ENCODE measurements at places on chromosomes 16 and 17.

DNA sequence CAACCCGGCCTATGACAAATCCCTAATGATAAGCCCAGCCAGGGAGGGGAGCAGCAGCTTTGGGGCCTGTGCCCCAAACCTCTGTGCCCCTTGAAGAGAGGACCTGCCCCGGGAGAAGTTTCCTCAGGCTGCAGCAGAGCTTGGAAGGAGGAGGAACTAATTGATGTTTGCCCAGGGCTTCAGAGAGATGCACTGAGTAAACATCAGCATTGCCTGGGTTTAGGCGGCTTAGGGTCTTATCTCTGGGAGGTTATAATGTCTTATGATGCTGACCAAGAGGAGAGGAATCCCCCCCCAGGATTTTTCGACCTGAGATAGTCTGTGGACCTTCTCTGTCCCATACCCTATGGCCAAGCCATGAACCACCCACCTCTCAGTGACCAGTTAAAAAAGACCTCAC lies 148.7 kb upstream of the SDK2 start:
- DNase-seq = no peak

GRCh38 chr16:27053996-27054395 lies 12.7 kb upstream of the C16orf82 start:
- DNase-seq = no peak

- no peak for DNase-seq
Observed at GRCh38 chr17:51354936-51355335, 94.6 kb downstream of the UTP18 start.

DNA sequence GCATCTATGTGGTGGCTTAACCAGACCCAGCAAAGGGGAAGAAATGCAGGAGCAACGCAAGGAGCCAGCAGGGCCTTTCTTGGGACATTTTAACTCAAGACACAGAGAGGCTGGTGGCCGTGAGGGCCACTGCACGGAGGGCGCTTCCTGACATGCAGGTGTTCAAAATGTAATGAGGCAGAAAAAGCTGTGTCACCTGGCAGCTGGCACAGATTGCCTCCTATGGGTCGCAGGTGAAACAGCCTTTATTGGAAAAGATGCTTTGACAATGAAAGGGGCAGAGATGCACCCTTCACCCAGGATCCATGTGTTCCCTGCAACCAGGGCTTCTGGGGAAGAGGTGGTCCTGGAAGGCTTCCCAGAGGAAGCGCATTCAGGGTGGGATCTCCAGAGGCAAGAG lies 219.3 kb downstream of the XYLT1 start:
- DNase-seq = no peak

- no peak for DNase-seq
Observed at GRCh38 chr16:82236415-82236814, 66.4 kb upstream of the MPHOSPH6 start.

GRCh38 chr17:1447052-1447451 lies 9.0 kb downstream of the CRK start:
- DNase-seq = no peak

DNA sequence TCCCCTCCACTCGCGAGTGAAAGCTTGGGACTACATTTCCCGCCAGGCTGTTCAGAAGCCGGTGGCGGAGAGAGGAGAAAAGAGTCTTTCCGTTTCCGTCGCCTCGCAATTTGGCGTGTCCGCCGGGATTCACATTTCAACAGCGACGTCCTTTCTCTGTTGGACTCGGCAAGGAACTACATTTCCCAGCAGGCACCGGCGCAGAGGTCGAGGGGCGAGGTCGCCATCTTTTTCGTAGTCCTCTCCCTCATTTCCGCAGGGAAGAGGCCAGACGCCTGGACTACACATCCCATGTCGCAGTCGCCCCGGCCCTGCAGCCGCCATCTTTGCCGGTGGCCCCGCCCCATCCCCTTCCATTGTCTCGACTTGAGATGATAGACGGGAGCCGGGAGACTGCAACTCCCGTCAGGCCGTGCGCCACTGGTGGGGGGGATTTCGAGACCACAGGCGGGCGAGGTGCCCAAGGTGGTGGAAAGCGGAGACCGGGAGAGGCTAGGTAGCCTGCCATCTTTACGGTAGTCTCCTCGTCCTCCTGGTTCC lies 882 bp upstream of the FBXL19 start:
- peak; percentile 98 for DNase-seq

GRCh38 chr17:57338257-57338914 lies 82.1 kb downstream of the MSI2 start:
- DNase-seq = no peak

- DNase-seq = no peak
Observed at GRCh38 chr17:64736804-64737492, 74.8 kb upstream of the SMURF2 start.

DNA sequence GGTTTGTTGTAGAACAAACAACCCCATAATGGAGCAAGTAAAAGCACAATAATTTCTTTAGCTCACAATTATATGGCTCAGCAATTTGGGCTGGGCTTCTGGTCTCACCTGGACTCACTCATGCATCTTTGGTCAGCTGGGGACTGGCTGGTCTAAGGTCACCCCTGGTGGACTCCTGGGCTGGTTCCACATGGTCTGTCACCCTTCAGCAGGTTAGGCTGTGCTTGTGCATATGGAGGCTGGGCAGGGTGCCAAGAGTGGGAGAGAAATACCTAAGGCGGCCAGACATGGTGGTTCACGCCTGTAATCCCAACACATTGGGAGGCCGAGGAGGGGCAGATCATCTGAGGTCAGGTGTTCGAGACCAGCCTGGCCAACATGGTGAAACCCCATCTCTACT lies 27.0 kb upstream of the SMURF2 start:
- DNase-seq = no peak

DNA sequence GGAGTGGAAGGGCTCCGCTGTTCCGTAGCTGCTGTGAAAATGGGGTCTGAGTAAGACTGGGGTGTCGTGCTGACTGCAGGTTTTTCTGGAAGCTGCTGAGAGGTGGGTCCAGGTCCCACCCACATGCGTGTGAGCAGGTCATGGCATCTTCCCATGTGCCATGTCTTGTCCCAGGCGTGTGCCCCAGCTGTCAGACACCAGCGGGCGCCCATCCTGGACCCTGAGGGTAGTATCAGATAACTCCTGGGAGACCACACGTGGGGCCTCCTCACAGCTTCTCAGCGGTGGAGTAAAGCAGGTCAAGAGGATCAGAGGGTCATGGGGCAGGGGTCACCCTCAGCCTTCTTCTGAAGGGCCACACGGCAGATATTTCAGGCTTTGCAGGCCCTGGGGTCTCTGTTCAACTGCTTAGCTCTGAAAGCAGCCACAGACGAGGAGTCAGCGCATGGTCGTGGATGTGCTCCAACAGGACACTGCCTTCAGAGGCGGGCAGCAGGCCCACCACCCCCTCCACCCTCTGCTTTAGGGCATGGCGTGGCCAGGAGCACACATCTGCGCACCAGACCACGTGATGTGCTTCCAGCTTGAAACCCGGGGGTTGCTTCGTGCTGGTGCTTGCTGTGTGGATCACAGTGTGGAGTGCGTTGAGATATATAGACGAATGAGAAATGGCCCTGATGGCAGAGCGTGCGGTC lies 68.7 kb downstream of the BANP start:
- no peak for DNase-seq

DNA sequence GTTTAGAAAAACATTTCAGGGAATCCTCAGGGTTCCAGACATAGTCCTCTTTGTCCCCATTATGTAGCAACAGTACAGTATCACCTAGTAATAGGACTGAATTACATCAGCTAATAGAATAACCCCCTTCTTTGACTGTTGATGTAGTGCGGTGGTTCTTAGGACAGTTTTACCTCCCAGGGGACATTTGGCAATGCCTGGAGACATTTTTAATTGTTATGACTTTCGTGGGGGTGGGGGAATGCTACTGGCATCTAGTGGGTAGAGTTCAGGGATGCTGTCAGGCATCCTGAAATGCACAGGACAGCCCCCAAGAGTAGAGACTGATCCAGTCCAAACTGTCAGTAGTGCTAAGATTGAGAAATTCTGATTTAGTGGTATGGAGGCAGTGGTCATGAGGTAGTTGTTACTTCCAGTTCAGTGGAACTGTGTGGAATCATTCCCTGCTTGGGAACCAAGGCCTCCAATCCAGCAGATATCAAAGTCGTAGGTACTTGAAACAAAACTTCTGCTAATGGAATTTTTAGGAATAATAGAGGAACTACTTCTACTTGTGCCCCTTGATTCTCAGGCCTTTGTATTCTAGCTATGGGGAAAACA lies 20.3 kb downstream of the NF1 start:
- no peak for DNase-seq

DNA sequence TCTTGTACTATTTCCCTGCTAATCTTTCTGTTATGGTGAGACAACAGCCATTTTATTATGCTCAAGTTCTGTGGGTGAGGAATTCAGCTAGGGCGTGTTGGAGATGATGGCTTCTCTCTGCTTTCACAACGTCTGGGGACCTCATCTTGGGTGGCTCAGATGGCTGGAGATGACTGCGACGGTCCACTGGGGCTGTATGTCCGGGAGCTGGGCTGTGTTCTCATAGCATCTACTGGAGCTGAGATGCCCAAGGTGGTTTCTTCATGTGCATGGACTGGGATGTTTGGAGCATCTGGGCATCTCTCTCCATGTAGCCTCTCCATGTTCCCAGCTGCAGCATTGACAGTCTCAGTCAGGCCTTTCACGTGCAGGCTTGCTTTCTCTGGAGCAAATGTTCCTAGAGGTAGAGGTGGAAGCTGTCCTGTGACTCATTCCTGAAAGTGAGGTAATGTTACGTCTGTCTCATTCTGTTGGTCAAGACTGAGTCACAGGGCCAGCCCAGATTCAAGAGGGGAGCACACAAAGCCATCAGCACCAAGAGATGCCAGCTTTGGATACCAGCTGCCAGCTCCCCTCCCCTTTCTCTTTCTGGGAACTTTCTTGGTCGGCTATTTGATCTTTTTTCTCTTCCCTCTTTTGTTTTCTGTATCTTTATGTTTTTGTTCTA lies 96.2 kb downstream of the RAP1GAP2 start:
- no peak for DNase-seq

DNA sequence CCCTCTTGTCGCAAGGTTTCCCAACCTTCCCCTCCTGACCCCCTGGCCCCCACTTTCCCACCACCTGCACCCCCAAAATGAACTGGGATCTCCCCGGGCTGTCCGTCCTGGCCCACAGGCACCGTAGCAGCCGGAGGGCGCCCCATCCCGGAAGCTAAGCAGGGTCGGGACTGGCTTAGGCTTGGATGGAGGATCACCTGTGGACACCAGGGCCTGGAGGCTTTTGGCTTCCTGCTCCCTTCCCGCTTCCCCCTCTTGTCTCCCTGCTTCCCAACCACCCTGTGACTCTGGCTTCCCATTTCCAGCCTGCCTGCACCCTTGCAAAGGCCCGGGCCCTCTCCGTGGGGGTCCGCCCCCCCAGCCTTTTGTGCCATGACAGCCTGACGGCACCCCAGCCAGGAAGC lies 2291.3 kb downstream of the TP53TG3F start:
- no peak for DNase-seq
